ENCODE measurements at places on chromosomes 2 and 18.

DNA sequence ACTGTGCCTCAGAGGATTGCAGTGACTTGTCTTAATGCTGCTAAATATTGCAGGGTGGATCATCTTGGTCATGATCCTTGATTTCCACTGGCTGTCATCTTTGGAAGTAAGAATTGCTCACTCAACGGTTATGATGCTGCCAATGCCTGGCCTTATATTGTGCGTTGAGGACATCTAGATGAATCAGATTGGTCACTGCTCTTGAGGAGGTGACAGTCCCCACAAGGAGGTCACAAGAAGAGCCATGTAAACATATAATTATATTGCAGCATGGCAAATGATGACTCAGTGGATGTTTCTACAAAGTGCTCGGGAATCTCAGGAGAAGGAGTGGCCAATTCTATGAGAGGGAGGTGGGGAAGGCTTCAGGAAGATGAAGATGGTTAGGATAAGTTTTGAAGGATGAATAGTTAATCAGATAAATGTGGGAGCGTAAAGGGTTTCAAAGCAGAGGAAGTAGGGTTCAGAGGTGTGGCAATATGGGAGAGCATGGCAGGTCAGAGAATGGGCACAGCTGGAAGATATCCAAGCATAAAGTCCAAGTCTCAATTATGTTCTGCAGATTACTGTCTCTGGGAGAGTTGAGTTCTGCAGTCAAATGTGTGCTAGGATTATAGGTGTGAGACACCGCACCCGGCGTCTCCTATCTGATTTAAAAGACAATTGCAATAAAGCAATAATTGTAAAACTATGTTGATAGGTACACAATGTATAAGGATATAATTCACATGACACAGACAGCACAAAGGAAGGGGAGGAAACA is 21.3 kb upstream of the TMEM131 start:
- no peak for DNase-seq

DNA sequence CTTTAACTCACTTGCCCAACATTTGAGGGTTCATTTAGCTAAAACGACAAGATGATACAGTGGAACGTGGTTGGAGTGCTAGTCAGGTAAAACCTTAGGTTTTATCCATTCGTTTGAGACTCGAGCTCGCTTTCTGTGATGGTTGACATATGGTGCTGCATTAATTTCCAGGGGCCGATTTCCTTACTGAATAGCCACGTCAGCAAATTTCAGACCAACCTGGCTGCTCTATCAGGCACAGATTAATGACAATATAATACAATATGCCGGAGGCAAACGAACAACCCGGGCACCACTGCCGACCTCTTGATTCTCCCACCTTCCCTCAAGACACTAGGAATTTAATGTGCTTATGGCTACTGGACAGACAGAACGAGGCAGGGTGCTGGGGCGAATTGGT is 42.0 kb downstream of the NABP1 start:
- DNase-seq = no peak

DNA sequence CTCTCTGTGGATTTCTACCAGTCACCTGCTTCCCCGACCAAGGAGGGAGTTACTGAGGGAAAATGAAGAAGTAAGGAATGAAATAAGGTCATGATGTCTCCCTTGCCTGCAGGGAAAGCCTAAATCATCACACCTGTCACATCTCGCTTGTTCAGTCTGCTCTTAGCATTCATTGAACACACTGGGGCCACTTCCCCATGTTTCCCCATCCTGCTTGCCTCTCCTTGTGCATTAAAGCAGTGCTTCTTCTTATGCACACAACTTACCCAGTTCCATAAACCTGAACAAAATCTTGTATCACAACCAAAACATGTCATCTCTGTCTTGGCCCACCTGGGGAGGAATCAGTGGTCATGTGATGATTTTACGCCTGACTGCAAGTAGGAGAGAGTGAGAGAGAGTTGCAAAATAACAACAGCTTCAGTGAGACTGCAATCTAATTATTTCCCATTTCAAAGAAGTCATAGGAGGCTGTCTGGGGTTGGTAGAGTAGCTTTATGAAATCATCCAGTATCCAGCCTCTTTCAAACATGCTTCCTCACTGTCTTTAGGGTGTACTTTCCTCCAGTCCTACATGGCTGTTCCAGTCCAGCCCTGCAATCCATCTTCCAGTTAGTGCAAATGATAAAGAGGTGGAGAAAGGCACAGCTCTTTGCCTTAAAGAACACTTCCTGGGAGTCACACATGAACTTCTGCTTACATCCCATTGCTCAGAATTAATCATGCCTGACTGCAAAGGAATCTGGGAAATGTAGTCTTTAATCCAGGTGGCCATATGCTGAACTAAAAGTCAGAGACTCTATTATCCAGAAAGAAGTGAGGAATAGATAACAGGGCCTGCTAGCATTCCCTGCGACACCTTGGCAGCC is 220.1 kb downstream of the HAUS1 start:
- DNase-seq = peak; percentile 71

- DNase-seq = no peak
Observed at GRCh38 chr2:218260742-218261422, at the start of gene GPBAR1. GPBAR1 (plus strand) TSS chr2:218261015; CDS start chr2:218262725, 1,710 bp downstream.

GRCh38 chr2:30666266-30666874 is 140.9 kb downstream of the CAPN13 start:
- peak; percentile 96 for DNase-seq

DNA sequence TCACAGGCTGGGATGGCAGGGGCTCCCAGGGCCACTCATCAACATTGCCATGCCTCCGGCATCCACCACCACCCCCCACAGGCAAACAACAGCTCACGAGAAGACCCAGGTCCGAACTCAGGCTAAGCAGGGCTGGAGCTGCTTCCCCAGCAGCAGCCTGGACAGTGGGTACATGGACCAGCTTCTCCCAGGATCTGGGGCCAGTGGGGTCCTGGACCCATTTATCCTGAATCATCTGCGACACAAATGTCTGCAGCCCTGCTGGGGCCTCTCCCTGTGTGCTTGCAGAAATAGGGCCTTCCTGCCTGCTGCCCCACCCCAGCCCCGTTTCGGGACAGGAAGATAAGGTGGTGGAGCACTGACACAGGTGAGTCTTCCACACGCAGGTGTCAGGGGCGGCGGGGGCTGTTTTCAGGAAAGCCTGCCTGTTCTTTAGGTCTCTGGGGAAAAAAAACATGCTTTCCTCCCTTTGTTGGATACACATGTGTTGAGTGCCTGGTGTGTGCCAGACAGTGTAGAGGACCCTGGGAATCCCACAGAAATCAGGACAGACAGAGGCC is 4.5 kb downstream of the PRLH start:
- DNase-seq = no peak

GRCh38 chr2:25491003-25491696 is 149.4 kb upstream of the DNMT3A start:
- peak; percentile 52 for DNase-seq

GRCh38 chr2:136932700-136933099 is 167.4 kb downstream of the THSD7B start:
- no peak for DNase-seq

GRCh38 chr18:9428862-9429661 is 46.3 kb upstream of the RALBP1 start:
- no peak for DNase-seq

DNA sequence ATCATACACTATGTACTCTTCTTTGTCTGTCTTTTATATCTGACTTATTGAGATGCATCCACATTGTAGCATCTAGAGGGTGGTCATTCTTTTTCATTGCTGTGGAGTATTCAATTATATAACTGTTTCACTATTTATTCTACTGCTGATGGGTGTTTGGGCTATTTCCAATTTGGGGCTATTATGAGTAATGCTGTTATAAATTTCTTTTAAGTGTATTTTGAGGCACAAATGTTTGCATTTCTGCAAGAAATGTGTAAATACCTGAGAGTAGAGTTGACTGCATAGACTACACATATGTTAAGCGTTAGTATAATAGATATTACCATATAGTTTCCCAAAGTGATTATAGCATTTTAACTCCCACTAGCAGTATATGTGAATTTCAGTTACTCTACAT is 26.9 kb upstream of the PPP1R1C start:
- no peak for DNase-seq

DNA sequence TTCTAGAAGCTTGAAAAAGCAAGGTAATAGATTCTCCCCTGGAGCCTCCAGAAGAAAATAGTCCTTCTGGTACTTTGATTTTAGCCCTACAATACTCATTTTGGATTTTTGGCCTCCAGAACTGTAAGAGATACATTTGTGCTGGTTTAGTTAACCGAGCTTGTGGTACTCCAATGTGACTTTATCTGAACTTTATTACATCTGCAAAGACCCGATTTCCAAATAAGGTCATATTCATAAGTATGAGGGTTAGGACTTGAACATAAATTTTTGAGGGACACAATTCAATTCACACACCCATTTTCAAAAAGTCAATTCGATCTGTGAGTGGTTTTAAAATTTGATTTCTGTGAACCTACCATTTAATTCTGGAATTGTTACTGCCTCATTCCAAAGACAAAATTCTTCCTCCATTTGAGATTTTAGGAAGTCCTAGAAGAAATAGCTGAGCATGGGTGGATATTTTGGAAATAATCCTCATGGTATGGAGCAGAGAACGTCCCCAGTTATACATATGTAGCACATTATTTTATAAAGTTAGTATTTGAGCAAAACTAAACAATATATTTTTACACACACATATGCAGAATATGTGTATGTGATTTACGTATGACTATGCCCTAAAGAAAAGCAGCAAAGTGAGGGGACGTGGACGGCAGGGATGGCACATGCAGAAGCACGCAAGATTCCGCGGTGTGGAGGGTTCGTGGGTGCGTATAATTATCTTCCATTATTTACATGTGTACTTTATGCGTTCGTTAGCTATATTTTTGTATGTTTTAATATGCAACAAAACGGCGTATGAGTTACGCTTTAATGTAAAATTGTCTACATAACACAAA is 905 bp upstream of the NUP35 start:
- no peak for DNase-seq

GRCh38 chr2:71612581-71613402 is 159.4 kb downstream of the DYSF start:
- no peak for DNase-seq

Data from fibroblast of pulmonary artery (primary cell).